ENCODE measurements at places on chromosomes 3 and 15.

GRCh38 chr3:122795674-122796195, 866 bp downstream of the SLC49A4 start:
- DNase-seq, result peak; percentile 14

GRCh38 chr3:146542179-146542578, 2.2 kb downstream of the PLSCR1 start:
- no peak for DNase-seq

- DNase-seq, result no peak
Measured at GRCh38 chr15:100623301-100623700, 20.9 kb downstream of the ASB7 start.

- DNase-seq, result no peak
Measured at GRCh38 chr3:155737844-155738460, 6.9 kb downstream of the PLCH1 start.

GRCh38 chr15:93477188-93477587, 388.2 kb upstream of the RGMA start:
- no peak for DNase-seq

DNA sequence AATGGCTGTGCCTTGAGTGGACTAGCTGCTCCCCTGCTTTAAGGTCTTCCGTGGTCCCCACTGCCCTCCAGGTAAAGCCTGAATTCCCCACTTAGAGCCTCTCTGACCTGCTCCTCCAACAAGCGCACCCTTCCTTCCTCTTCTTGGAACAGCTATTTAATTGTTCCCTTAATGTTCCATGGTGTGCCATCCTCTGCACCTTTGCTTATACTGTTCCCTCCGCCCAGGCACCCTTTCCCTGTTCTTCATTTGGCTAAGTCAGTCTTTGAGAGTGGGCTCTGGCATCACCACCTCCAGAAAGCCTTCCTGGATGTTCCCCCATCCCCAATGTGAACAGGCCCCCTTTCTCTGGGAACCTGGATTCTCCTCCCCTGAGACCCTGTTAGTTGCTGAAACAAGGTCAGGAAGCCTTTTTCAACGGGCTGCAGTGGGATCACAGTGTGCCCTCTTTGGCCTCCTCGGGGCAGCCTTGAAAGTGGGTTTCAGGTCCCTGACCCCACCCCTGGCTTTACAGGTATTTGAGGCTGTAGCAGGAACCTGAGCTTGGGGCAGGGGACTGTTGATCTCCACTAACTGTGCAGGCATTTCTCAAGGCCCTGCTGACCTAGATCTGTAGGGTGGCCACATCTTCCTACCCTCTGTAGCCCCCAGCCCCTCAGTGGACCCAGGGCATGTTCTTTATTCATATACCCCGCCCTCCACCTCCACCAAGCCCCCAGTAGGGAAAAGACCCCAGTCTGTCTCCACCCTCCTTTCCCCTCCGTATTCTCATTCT, 5.0 kb downstream of the ISLR start:
- DNase-seq, result no peak

GRCh38 chr3:39329493-39329892, at the start of gene CCR8:
TSS of gene CCR8 (plus strand) at chr3:39329709. CDS start at chr3:39332332, 2,623 bp downstream.
- no peak for DNase-seq

DNA sequence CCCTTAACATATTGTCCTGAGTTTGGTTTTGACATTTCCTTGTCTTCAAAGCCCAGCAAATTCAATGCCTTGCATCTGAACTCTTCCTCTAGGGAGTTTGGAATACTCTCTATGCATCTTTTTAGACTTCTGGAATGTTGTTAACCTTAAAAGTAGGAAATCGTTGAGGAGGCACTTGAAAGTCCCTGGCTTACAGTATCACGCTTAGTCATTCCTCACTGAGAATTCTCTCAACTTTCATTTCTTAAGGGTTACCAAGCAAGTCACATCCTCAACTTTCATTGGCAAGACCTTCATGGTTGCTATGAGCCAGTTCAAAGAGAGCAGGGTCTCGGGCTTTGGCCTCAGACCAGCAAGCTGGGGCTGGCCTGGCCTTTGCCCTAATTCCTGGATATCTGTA, 89.9 kb downstream of the ASB7 start:
- no peak for DNase-seq

- DNase-seq, result no peak
Measured at GRCh38 chr3:69354948-69355347, 30.9 kb downstream of the FRMD4B start.

DNA sequence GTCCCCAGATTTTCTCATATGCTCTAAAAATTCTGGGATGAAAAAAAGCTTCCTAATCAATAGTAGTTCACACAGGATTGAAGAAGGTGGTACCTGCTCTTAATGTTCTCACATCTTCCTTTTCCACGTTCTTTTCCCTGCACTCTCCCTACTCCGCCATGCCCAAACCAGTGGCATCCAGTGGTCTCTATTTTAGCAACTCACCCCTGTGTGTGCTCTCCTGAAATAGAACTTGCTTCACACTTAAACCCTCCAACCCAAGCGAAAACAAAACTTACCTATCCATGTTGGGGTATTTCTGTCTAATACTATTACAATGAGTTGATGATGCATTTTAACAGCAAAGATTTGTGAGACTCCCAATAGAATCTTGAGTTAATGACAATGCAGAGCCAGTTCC, 148.8 kb downstream of the PLD1 start:
- no peak for DNase-seq

GRCh38 chr15:70526221-70526973, 237.0 kb downstream of the UACA start:
- peak; percentile 37 for DNase-seq

GRCh38 chr15:69076756-69077155, 62.3 kb downstream of the NOX5 start:
- DNase-seq, result no peak

GRCh38 chr15:42729409-42729808, 7.5 kb downstream of the CDAN1 start:
- DNase-seq, result no peak

DNA sequence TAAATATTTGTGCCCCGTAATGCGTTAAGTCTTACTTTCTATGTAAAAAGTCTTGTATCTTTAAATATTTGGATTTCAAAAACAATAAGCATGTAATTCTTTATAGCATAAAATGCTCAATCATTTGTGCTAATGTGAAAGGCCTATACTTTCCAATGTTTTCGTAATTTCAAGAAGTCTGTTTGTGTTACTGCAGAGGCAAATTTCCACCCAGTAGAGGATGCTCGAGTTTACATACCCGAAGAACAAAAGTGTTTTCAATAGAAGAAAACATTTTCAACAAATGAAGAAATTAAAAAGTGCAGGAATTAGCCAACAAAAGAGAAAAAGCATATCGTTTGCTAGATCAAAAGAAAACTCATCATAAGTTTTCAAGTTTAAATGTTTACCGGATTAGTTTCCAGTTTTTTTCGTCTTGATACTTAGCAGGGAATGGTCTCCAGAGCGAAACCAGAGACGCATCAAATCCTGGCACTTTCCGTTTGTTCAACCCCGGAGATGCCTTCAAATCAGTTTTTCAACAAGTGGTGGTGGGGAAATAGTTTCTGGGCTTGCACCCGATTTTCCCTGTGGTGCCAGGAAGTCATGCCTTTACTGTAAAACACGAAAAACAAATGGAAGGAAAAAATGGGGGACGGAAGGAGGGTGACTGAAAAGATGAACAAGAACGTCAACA, 1.0 kb downstream of the CGGBP1 start:
- DNase-seq, result no peak

DNA sequence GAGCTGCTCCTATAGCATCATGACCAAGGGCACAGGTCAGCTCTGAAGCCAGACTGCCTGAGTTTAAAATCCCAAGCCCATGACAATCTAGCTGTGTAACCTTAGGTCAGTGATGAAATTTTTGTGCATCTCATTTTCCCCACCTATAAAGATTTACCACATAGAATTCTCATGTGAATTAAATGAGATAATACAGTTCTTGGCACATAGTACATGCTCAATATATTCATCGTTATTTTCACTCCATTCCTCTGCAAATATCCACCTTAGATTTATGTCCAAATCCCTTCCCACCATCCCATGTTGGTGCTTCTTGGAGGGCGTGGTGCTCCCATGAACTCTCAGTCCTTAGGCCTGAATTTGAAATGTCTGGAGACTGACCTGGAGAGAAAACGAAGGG, 300.1 kb downstream of the TLE3 start:
- DNase-seq, result no peak

DNA sequence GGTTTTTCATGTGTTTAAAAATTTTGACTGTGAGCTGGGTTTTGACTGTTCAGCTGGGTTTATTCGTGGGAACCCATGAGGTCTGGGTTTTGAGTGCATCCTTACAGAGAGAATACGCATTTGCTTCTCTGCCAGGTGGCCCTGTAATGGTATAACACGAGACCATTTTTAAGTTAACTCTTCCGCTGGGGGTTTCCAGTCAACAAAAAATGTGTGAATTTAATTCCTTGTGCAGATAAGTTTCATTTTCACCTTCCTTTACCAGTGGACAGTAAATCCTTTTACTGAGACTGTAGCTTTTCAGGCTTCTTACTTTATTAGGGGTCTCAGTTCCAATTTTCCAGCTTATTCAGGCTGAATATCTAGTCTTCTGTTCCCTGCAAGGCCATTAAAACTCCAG, 149.6 kb downstream of the OPA1 start:
- no peak for DNase-seq

DNA sequence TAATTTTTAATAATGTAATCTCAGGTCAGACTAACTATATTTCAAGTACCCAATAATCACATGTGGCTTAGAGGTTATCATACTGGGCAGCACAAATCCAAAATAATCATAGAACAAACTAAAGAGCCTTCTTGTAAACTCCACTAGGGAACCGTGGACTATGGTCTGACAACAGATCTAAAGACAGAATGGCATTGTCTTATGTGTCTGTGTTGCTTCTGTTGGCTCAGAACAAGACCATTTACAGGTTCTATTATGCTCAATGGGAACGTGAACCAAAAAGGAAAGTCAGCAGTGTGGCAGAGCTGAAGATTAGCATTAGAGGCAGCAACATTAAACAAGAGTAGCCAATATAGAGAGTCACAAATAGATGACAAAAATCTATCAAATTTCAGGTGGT, 74.9 kb downstream of the ETFA start:
- no peak for DNase-seq

- no peak for DNase-seq
Measured at GRCh38 chr15:42378011-42378410, 18.7 kb downstream of the CAPN3 start.

- DNase-seq, result no peak
Measured at GRCh38 chr15:92244703-92245102, 149.0 kb upstream of the ST8SIA2 start.

GRCh38 chr3:16665282-16665741, 60.1 kb upstream of the DAZL start:
- DNase-seq, result no peak

DNA sequence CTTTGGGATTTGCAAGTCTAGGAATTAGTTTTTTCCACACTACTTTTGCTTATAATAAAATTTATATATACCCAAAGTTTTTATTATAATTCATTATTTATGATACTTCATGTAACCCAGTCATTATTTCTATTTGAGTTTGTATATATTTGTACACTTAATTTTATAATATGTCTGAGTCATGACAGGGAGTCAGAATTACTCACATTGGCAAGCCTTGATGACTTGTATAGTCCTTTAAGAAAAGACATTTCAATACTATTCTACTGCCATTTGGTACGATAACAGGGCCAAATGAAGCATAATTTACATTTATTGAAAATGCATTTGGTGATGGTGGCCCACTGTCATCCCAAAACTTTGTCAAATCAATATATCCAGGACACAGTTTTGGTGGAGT, 95.9 kb upstream of the UNC13C start:
- DNase-seq, result no peak

DNA sequence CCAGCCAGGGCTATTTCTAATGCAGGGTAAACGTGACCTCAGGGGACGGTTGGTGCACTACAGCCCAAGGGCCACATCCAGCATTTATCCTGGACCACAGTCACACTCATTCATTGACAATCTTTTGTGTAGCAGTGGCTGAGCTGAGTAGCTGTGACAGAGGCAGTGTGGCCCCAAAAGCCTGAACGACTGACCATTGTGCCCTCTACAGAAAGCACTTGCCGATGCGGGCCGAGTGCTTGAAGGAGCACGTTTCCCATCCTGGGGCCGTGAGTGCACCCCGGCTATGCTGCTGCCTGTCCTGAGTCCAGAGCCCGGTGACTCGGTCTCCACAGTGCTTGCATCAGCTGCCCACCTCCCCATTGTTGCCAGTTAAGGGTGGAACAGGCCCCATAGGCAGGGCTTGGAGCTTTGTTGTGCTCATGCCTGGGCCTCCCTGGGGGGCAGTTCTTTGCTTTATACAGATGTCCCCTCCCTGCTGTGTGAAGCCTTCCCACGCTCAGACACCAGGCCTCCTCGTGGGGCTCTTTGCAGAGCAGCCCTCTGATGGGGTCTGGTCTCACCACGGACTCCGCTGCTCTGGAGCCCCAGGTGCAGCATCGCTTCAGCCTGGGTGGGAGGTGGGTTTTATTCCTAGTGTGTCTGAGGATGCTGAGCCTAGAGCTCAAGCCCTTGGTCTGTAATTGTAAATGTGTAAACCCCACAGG, 13.0 kb upstream of the SNRPA1 start:
- DNase-seq, result no peak

GRCh38 chr3:70774641-70775040, 462.2 kb upstream of the MDFIC2 start:
- DNase-seq, result no peak

DNA sequence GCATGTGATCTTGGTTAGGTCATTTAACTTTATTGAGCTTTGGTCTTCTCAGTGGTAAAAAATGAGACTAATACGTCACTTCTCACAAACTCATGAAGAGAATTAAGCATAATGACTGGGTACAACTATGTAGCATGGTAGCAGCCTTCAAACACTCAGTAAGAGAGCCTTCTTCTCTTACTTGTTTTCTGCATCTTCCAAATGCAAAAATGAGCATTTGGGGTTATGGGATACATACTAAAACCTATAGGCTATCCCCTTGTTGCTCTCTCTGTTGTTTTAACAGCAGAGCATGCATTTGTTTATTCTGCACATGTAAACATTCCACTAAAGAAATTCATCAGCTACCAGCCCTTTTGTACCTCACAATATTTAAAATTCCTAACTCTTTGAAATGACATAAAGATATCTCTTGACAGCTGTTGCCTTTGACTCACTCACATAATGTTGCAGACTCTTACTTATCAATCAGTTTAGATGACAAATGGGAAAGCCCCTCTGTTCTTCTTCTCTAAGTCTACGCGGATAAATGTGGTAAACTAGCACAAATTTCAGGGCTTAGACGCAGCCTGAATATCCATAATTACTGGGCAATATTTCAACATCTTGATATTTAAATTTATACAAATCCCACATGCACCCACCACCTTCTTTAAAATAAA, 327.3 kb upstream of the SATB1 start:
- DNase-seq, result no peak

- DNase-seq, result no peak
Measured at GRCh38 chr3:100225193-100225592, 35.6 kb upstream of the TBC1D23 start.

GRCh38 chr3:134964226-134964625, 169.2 kb downstream of the EPHB1 start:
- DNase-seq, result no peak

DNA sequence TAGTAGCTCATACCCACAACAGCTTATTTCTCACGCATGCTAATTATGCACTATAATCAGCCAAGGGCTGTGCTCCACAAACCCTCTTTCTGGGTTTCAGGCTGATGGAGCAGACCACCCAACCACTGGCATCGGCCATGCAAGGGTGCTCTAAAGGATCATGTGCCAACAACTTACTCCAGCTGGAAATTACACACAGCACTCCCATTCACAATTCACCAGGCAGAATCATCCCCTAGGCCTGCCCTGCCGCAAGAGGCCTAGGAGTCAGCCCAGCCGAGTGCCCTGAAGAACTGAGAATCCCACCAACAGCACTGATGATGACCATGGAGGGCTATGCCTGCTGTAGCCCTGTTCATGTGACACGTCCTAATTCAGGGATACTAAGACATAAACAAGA, 216.2 kb upstream of the CHRNA7 start:
- DNase-seq, result no peak

- no peak for DNase-seq
Measured at GRCh38 chr3:14448756-14449727, 46.6 kb downstream of the SLC6A6 start.
